Fibroblast of skin of back (primary cell): ENCODE measurements at places on chromosomes 2 and 18.
A peak's percentile ranks its signal among the peaks of the same experiment; 100 is the strongest.

DNA sequence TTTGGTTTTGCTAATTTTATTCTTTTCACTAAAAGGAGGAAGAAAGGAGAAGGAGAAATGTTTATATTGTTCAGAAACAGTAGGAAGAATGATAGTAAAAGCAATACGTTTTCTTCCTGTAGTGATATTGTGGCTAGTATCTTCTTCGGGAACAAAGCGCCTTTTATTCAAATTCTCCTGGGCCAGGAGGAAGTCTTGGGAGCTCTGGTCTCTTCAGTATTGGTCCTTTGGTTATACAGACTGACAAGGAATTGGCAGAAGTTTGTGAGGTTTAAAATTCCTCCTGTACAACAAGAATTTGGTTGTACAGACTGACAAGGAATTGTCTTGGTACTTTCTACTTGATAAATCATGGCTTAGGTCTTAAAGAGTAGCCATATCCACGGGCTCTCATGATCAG is 9.9 kb downstream of the GIGYF2 start:
- DNase-seq, result no peak

DNA sequence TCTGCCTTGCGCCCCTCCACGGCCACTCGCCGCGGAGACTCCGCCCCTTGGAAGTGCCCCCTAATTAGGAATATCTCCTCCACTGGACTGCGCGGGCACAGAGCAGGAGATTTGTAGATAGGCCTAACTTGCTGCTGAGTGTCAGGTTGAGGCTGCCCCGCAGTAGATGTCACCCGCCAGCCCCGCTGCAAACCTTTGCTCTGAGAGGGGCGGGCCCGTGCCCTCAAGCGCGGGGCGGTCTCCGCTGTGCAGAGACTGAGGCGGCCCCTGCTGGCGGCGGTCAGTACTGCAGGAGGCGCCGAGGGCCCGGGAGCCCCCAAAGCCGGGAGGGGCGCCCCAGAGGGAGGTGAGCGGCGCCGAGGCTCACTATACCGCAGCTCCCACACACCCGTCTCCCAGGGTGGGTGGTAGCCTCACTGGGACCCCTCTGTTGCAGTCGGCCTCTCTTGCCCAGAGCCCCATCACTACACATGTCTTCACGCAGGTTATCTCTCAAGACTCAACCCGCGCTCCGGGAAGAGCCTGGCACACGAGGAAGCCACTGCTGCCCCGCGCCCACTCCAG is 2.9 kb upstream of the NEURL3 start:
- DNase-seq, result peak; percentile 53

- DNase-seq, result no peak
These were observed 33.6 kb downstream of the HJURP start for GRCh38 chr2:233820774-233821105.

- no peak for DNase-seq
These were observed 123.0 kb upstream of the ATP5MC3 start for GRCh38 chr2:175304541-175304940.

DNA sequence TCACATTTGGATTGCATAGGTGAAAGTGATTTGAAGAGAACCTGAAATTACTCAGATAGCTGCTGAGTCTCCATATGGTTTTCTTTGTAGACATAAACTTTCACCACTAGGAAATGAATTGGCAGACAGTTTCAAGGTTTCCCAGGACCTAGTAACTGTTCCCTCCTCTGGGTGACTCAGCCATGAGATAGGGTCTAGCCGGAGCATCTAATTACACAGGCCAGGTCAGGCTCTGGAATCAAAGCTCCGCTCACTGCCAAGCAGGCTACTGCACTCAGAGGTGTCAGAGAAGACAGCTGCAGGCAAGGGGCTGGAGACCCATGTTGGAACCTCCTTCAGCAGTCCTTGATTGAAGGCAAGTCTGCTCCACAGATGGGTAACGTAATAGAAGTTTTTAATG is 429.2 kb downstream of the TNS1 start:
- peak; percentile 69 for DNase-seq

DNA sequence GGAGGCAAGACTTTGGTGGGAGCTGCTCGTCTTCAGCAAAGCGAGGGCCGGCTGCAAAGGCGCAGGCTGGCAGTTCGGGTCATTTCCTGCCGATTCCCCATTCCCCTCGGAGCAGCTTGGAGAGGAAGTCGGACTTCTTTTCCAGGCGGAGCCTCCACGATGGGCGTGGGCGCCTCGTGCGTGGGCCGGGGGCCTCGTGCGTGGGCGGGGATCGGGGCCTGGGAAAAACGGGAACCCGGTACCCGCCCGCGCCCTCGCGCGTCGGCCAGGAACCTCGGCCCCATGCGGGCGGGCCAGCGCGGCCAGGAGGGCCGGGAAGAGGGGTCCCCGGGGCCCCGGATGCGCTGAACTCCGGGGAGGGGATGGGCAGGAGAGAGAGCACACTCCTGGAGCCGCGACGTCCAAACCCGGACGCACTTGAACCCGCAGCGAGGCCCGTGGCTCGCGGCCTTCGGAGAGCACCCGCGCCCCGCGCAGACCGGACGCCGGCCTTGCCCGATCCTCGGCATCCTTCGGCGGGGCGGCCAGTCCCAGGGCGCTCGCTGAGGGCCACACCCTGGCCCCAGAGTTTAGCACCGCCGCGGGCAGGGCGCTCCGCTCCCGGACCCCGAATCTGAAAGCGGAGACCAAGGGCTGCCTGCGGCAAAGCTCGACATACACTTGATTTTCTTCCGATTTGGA is 368.4 kb downstream of the MTX2 start:
- peak; percentile 81 for DNase-seq

DNA sequence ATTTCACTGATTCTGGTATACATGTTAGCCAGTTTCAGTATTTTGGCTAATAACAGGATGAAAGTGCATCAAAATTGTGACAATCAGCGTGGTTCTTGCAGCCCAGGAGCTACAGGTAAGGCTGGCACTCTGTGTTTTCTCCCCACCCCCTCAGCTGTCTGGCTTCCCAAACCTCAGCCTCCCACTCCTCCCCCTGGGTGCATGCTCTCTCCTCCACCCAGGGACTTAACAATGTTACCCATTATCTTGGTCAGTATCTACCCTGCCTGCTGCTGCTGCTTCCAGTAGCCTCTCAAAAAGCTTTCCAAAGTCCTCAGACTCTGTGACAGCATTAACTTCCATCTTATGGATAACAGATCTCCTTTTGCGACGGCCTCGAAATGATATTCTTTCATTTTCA is 41.0 kb downstream of the TRABD2A start:
- DNase-seq, result no peak

- peak; percentile 54 for DNase-seq
These were observed 130.7 kb downstream of the SOCS6 start for GRCh38 chr18:70419526-70419925.

GRCh38 chr2:177231270-177231669 is 18.7 kb downstream of the HNRNPA3 start:
- no peak for DNase-seq

GRCh38 chr2:113211226-113212105 is 37.7 kb downstream of the PSD4 start:
- DNase-seq, result peak; percentile 96

- peak; percentile 69 for DNase-seq
These were observed 865.1 kb upstream of the VRK2 start for GRCh38 chr2:57181315-57182038.

- DNase-seq, result no peak
These were observed 138.6 kb downstream of the TMEM18 start for GRCh38 chr2:538646-539045.

GRCh38 chr2:31428001-31428418 is 13.5 kb upstream of the XDH start:
- DNase-seq, result peak; percentile 14

- DNase-seq, result peak; percentile 88
These were observed 742.6 kb upstream of the HS6ST1 start for GRCh38 chr2:129061069-129061768.

GRCh38 chr18:70559446-70559845 is 270.6 kb downstream of the SOCS6 start:
- DNase-seq, result no peak

DNA sequence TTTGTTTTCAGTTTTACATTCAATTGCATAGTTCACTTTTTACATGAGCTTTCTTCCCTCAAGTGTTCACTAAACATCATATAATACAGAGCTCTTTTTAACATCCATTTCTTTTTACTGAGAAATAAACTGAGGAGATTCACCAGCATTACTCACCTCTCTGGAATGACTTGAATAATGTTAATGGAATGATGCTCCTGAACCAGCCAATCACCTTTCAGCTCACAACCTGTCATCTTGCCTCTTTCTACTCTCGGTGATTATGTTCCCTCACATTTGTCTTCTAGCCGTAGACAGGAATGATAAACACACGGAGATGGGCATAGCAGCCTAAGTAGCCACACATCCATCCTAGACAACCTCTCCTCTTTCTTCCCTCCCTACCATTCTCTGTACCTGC is 301.7 kb downstream of the PAX3 start:
- peak; percentile 59 for DNase-seq

DNA sequence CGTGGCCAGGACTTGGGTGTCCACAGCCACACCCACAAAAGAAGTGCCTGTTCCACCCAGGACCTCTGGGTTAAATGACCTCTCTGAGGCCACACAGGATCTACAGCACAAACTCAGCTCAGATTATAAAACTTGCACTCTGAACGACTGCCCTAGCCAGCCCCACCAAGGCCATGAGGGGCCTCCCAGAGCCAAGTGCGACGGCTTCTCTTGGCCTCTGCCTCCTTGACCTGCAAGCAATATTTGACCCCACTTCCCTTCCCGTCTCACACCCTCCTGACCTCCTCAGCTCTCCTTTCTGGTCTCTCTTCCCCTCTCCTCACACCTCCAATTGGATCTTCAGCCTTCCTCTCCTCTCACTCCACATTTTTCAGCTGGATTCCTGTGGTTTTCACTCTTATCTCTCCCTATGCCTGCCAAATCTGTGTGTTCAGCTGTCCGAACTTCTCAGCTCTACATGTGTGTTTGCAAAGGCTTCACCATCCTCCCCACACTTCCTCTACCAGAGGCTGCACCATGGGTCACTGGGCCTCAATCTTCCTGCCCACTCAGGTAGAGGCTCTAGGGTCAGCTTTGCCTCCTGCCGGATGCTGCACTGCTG is 25.3 kb upstream of the STEAP3 start:
- peak; percentile 60 for DNase-seq

GRCh38 chr2:204591225-204591624 is 46.0 kb downstream of the PARD3B start:
- DNase-seq, result no peak

DNA sequence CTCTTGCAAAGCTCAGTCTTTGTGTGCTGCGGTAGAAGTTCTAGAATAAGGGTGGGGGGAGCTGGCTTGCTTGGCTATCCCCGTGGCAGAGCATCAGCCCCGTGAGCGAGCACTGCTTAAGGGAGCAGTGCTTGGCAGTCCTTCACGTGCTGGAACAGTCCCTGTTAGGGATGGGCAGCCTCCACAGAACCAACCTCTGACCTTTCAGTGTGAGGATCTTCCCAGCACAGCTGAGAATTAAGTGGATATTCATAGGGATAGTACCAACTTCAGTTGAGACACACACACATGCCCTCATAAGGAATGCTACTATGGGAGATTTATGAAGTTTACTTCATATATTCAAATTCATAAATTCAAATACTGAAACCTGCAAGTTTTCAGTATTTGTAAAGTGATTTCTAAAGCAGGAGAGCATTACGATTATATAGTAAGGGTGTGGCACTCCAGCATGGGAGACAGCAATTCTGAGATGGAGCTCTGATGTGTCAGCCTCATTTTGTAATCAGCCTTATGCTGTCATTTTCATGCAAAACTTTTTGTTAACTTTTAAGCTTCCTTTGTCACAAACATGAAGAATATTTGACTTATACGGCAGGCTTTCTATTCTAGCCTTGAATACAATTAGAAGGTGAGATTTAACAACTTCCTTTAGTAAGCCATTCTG is 39.5 kb downstream of the ATP9B start:
- DNase-seq, result no peak

DNA sequence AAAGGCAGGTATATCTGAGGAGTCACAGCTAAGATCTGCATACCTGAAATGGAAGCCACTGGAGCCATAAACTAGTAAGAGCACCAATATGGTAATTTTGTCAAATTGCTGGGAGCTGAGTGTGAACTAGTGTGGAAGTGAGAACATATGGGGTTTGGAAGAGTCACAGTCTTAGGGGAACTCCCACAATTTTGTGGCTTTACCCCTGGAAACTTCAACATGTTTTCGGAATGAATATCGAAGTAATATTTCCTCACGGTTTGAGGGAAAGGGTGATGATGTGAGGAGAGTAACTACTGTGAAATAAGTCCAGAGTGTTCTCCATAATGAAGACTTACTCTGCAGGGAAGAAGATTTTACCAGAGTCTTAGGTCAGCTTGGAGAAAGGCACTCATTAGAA is 565.9 kb downstream of the RIT2 start:
- peak; percentile 51 for DNase-seq
